ENCODE measurements at places on chromosomes 16 and 17.

- no peak for DNase-seq
These were observed 1469.5 kb upstream of the GOT2 start for GRCh38 chr16:60203525-60204124.

- no peak for DNase-seq
These were observed 107.0 kb downstream of the ZFHX3 start for GRCh38 chr16:72940886-72941285.

GRCh38 chr16:76899767-76900166 is 291.2 kb upstream of the MON1B start:
- DNase-seq: no peak

DNA sequence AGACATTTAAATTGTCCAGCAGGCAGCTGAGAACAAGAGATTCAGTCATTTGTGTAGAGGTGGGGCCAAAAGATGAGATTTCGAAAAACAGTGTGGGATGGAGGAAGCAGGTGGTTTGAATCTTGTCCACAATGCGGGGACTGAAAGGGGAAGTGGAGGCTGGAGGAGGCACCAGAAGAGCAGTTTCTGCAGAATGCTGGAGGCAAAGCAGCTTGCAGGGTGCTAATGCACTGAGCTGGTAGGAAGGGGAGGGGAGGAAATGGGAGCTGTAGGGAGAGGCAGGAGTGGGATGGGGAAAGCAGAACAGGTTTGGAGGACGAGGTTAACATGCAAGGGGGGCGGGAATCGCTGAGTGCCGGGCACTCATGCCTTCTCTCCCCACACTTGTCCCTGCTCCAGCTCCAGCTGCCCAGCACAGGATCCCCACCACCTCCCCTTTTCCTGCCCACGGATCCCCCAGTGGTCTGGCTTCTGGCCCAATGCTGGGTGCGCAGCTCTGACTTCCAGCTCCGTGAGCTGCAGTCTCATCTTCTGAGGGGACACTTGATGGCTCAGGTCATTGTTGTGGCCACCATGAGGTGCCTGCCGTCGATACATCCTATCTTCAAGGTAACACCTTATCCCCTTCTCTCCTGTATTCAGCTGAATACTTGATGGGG is 9.4 kb downstream of the C17orf100 start:
- peak; percentile 73 for DNase-seq

GRCh38 chr17:41578971-41579370 is 7.1 kb upstream of the KRT9 start:
- DNase-seq: no peak

GRCh38 chr16:79769270-79769927 is 168.9 kb upstream of the MAF start:
- DNase-seq: no peak

DNA sequence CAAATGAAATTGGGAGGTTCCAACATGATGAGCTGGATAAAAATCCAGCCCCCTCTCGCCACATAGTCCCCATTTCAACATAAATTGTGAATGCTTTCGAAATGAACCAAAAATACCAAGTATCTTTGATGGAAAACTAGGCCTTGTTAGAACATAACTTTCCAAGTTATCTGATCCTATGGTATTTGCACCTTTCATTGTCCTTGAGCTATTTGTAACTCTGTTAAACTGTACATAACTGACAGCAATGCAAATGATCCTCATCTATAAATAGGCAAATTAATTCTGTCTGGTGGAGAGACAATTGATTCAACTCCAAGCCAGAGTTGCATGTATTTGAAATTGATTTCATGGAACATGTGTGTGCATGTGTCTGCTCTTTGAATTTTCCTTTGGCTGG is 18.2 kb downstream of the CMTM4 start:
- DNase-seq: no peak

GRCh38 chr16:89293276-89294143 is 76.0 kb downstream of the ZNF778 start:
- DNase-seq: no peak

- DNase-seq: peak; percentile 47
These were observed 17.3 kb downstream of the SLC5A10 start for GRCh38 chr17:18968945-18969887.

DNA sequence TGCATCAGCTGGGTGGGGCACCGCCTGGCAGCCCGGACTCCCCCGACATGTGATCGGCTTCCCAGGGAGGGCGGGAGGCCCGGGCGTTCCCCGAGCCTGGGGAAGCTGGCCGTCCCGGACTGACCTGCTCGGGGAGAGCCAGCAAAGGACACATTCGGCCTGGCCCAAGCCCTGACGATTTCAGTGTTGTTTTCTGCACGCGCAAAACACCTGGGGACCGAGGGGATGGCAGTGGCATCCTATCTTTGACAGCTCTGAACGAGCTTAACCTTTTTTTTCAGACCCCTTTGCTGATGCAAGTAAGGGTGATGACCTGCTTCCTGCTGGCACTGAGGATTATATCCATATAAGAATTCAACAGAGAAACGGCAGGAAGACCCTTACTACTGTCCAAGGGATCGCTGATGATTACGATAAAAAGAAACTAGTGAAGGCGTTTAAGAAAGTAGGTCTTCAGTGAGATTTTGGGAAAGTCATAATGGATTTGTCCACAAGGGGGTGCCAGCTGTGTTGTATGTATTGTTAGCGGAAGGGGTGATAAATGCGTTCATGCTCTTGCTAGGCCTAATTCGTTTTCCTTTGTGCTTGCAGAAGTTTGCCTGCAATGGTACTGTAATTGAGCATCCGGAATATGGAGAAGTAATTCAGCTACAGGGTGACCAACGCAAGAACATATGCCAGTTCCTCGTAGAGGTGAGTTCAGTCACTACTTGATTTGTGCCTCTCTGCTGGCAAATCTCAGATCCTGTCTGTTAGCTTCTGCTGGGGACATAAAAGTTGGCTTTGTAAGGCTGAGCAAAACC is 1.0 kb downstream of the EIF1 start:
- DNase-seq: no peak

GRCh38 chr17:71664861-71665260 is 456.0 kb upstream of the SOX9 start:
- DNase-seq: no peak

GRCh38 chr17:61639818-61640217 is 48.8 kb upstream of the NACA2 start:
- DNase-seq: no peak

DNA sequence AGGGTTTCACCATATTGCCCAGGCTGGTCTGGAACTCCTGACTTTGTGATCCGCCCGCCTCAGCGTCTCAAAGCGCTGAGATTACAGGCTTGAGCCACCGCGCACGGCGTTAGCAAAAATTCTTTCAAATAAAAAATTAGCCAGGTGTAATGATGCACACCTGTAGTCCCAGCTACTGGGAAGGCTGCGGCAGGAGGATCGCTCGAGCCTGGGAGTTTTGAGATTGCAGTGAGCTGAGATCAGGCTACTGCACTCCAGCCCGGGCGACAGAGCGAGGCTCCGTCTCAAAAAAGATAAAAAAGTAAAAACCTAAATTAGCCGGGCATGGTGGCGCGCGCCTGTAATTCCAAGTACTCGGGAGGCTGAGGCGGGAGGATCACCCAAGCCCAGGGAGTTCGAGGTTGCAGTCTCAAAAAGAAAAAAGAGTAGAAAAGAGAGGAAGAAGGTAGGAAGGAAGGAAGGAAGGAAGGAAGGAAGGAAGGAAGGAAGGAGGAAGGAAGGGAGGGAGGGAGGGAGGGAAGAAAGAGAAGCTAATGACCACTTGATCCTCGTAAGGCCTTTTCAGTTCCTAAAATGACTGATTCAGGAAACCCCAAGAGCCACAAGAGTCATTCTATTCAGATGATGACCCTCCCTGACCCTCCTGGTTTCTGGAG is 59.2 kb downstream of the SRL start:
- no peak for DNase-seq

DNA sequence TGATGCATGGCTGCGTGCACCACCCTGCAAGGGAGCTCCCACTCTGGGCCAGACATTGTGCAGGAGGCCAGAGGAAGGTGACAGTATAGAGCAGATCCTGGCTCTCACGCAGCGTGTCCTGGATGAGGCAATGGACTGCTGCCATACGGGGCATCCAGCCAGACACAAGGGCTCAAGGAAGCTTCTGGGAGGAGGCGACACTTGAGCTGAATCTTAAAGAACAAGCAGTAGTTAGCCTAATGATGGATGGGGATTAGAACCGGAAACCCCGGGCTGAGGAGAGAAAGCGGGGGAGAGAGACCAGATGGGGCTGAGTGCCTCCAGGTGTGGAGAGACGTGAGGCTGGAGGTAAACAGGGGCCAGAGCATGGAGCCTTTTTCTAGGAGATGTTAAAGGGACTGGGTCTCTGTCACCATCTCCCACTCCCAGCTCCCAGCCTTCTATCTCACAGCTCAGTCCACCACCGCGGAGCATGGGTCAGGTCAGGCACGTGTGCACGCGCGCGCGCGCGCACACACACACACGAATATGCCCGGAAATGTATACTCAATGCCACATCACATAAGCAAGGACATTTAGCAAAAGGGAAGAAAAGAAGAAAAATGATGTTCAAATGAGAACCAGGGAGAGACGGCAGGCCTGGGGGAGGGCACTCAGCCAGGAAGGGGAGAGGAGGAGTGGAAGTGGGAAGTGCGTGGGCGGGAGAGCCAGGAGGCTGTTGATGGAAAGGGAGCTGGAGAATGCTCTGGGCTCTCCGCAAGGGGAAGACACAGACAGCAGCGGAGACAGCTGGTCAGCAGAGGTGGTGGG is 46.3 kb downstream of the CCDC42 start:
- peak; percentile 84 for DNase-seq

DNA sequence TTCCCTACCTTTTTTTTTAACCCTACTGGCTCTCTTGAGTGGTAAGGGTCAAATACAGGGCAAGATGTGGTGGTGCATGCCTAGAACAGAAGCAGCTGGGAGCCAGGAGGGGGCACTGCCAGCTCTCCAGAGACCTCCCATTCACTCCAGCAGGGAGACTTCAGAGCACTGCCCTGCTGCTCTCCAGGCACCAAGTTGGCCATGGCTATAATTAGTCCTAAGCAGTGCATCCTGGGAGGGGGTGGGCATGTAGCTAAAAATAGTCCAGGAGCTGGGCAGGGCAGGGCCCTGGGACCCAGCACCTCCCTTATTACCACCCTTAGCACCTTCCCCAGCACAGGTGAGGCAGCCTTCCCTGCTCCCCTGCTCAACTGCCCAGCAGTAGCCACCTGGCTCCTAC is 3.5 kb downstream of the CORO6 start:
- no peak for DNase-seq

- DNase-seq: no peak
These were observed 269.1 kb downstream of the FTO start for GRCh38 chr16:53973021-53973420.

DNA sequence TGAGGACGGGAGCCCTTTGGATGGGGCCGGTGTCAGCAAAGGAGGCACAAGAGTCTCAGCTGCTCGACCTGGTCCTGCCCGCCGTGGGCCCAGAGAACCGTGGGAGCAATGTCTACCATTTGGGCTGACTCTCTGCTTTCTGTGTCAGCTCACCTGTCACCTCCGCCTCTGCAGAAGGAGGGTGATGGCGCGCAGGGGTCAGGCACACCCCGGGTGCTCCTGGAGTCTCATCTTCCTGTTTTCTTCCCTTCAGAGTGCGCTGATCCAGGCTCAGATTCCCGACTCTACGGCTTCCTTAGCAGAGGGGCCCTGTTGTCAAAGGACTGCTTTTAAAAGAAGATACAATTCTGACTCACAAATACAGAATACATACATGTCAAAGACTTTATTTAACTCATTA is 167.1 kb downstream of the BANP start:
- DNase-seq: no peak

DNA sequence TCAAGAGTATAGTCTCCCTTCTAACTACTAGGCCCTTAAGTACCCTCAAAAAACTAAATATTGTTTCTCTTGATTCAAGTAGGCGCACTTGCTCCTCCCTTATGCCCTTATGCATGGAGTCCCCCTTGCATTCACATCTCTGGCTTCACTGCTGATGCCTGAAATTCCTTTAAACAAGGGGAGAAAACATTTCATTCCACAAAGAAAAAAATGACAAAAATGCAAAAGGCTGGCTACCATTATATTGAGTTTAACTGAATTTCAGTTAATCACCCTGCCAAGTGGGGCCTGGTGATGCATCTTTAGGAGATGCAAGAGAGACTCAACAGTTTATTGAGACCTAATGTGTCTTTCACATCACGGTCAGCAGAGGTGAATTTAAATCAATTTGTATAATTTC is 35.6 kb downstream of the CRLF3 start:
- no peak for DNase-seq

- DNase-seq: no peak
These were observed 4.6 kb downstream of the CLUH start for GRCh38 chr17:2706911-2707510.

DNA sequence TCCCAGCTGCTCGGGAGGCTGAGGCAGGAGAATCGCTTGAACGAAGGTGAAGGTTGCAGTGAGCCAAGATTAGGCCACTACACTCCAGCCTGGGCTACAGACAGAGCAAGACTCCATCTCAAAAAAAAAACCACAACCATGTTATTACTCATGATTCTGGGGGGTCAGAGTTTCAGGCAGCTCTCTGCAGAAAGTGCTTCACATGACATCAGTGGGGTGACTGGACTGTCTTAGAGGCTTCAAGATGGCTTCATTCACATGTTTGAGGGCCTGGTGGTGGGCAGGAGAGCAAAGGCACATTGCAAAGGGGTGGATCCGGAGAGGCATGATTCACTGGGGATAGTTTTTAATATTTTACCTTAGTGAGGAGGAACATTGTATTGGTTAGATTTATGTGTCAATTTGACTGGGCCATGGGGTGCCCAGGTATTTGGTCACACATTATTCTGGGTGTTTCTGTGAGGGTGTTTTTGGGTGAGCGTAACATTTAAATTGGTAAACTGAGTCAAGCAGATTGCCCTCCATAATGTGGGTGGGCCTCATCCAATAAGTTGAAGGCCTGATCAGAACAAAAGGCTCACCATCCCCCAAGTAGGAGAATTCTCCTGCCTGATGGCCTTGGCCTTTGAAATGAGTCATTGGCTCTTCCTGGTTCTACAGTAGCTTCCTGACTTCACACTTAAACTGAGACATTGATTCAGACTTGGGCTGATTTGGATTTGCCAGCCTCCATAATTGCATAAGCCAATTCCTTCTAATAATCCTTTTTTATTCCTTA is 109.8 kb downstream of the GOSR1 start:
- DNase-seq: peak; percentile 28

GRCh38 chr17:17303847-17304490 is 796 bp downstream of the NT5M start:
- DNase-seq: no peak

GRCh38 chr17:78997231-78997741 is 12.3 kb downstream of the CANT1 start:
- peak; percentile 77 for DNase-seq

DNA sequence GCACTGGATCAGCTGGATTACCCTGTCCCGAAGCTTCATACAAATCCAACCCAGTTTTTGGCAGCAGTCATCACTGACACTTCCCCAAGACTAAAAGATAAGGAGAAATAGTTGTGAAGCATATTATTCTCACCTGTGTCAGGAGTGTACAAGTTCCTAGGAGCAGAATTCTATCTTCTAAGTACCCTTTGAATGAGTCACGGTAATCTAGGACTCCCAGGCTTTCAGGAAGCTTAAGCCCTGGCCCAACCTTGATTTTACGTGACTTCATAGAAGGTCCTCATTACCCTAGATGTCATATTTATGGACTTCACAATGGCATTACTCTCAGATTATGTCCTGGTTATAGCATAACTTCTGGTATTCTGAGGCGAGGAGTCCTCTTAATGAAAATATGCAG is 31.9 kb downstream of the CYB561 start:
- DNase-seq: no peak

- DNase-seq: no peak
These were observed 231.4 kb downstream of the IRX3 start for GRCh38 chr16:54055191-54055590.

- DNase-seq: no peak
These were observed 422.8 kb downstream of the RBFOX1 start for GRCh38 chr16:7755347-7755882.

Data from lower leg skin (tissue), 4 donors.